ENCODE measurements at places on chromosomes 2 and 18.

DNA sequence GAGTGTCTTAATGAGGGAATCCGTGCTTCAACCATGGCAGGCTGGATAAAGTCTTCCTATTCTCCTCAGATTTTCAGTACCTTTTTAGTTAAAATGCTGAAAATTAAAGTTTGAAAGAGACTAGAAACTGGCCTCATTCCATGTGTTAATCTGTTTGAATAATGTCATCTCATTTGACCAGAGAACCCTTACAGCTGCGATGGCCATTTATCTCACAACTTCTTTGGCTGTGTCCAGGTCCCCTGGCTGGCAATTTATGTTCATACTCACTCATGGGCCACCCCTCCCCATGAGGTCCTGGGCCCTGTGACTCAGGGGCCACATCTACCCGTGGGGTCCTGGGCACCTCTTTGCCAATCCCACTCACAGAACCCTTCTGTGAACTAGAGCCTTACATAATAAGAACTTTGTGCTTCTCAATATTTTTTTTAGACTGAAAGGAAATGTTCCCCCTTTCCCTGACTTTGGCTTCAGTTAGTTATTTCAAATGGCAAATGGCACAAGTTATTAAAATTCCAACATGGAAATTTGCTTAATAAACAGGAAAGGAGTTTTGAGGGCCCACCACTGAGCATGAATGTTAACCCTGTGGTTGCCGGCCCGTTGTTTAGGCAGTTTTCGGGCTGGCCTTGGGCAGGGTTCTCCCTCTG lies 134.6 kb downstream of the UXS1 start:
- no peak for DNase-seq

- no peak for DNase-seq
These were observed 45.2 kb downstream of the ST3GAL5 start for GRCh38 chr2:85843543-85843942.

DNA sequence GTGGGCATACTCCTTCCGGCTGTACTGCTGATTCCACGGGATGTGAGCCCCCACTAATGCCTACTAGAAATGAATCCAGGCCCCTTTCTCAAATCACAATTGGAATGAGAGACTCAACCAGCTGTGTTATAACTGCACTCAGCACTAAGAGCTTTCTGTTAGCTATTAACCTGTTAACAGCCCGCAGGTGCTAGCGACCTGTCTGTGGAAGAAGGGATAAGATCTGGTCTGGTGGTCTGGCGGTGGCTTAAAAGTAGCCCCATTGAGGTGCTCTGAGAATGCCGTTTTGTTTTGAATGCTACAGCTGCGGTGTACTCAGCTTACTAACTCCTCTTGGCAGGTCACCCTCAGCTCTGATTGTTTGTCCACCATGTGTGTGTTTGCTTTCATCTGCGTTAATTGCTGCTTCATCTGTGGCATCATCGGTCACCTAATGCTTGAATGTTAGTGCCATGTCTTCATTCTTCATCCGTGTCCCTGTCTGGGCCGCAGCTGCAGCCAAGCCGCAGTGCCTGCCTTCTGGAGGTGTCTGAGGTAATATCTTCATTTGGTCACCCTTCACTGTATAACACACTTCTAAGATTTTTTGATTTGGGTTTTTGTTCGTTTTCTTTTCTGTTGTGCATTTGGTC lies 16.3 kb downstream of the RAB12 start:
- DNase-seq: no peak

- DNase-seq: no peak
These were observed 20.6 kb downstream of the USP37 start for GRCh38 chr2:218547511-218547910.

- DNase-seq: no peak
These were observed 125.4 kb downstream of the CTIF start for GRCh38 chr18:48663931-48664847.

GRCh38 chr18:58076052-58076451 lies 32.0 kb downstream of the NEDD4L start:
- DNase-seq: no peak

GRCh38 chr2:71781695-71782228 lies 328.4 kb downstream of the DYSF start:
- DNase-seq: no peak

- no peak for DNase-seq
These were observed 16.9 kb downstream of the EIF5B start for GRCh38 chr2:99354070-99354469.

DNA sequence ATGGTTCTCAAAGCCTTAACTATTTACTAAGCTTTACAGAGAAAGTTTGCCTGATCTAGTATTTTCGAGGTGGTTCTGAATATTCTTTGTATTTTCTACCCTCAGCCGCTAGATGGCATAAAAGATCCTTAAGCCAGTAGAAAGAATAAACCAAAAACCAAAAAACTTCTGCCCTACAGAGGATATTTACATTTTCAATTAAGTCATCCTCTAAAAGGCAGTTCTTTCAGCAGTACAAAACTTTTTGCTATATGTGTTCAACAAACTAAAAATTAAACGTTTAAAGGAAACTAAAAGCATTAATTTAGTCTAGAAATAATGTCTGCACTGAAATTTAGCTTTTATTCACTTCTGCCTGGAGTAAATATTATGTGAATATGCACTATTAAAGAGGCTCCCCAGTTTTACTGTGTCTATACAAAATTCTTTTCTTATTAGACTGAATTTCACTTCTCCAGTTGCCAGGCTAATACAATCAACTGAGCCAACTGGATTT lies 297.5 kb downstream of the PIEZO2 start:
- DNase-seq: peak; percentile 19

DNA sequence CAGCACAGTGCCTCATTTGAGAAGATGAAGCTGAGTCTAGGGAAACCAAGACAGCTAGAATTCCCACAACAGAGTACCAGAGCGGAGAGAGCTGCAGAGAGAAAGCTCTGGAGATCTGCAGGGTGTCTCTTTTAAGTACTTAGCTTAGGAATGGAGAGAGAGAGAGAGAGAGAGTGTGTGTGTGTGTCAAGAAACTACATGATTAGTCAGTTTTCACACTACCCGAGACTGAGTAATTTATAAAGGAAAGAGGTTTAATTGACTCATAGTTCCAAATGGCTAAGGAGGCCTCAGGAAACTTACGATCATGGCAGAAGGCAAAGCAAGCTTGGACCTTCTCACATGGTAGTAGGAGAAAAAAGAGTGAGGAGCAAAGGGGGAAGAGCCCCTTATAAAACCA lies 64.0 kb downstream of the HIBCH start:
- DNase-seq: no peak

- no peak for DNase-seq
These were observed 598 bp upstream of the WBP1 start for GRCh38 chr2:74457549-74458131.

- DNase-seq: no peak
These were observed 262.0 kb upstream of the RASGRP3 start for GRCh38 chr2:33214436-33214835.

- no peak for DNase-seq
These were observed 327.5 kb upstream of the ZNF521 start for GRCh38 chr18:25679491-25679890.

- DNase-seq: no peak
These were observed 4.8 kb upstream of the MRPL44 start for GRCh38 chr2:223952280-223952968.

GRCh38 chr2:43560231-43560547 lies 35.6 kb downstream of the THADA start:
- no peak for DNase-seq

DNA sequence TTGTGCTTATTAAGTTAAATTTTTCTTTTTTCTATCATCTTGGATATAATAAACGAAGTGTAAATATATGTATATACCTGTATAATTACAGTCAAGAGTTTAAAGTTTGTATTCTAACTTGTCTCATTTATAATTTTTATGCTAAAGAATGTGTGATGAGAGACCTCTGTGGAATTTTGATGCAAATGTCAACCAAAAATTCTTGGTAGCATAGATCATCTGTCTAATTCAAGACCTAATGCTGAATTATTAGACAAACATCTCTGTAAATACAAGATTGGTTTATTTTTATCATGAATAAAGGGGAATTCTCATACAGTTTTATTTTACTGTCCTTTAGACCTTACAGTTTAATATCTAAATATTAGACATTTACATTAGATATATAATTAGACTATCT lies 149.2 kb upstream of the VWC2L start:
- peak; percentile 7 for DNase-seq

DNA sequence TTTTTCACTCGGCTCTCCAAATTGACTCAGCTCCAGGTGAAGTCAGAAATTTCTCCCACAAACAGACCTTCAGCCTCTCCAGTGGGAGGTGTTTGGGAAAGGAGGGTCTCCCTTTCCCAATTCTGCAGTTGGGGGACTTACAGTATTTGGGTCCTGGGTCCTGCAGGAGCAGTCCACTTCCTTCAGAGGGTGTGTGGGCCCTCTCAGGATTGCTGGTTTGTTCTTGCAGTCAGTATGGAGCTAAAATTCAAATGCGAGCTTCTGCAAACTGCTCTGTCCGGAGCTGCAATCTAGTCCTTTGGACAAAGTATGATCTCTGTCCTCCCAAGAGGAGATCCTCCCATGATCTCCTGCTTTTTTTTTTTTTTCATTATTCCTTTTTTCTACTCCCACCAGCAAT lies 87.9 kb upstream of the MSTN start:
- DNase-seq: no peak

GRCh38 chr2:217316743-217317142 lies 456.9 kb upstream of the TNP1 start:
- no peak for DNase-seq

- DNase-seq: no peak
These were observed 20.7 kb upstream of the B3GNT7 start for GRCh38 chr2:231374771-231375170.

GRCh38 chr18:24536326-24536725 lies 75.9 kb downstream of the HRH4 start:
- DNase-seq: no peak

DNA sequence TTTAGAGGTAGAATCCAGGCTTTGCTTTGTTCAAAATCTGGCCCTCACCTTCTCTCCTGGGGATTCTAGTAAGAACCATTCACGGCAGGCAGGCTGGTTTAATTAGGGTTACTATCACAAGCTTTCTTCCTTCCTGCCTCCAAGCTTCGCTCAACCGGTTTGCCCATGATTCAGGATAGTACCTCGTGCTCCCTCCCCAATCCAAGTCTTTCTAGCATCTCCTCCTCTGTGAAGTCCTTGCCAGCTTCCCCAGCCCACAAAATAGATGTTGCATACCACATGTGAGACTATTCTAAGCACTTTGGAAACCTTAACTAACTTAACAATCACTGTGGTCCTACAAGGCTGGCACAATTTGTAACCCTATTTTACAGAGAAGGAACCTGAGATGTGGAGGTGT lies 135.1 kb downstream of the SOCS6 start:
- no peak for DNase-seq

DNA sequence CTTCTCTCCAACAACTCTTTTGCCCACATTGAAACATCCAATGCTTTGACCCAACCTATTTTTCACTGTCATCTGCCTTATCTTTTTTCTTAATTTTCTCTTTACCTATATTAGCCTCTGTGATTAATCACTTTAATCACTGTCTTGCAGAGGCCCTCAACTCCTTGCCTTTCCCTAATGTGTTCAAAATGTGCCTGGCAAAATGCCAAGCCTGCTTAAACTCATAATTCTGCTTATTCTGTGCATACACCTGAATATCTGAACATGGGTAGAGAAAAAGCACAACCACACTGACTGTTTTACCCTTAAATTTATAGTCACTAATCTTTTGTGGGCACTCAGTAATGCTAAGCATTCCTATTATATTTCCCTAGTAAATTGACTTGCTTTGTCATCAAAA lies 63.0 kb upstream of the GALNT13 start:
- DNase-seq: no peak

- DNase-seq: no peak
These were observed 15.0 kb downstream of the PDCL3 start for GRCh38 chr2:100577777-100578176.

GRCh38 chr2:225025917-225026571 lies 16.2 kb downstream of the DOCK10 start:
- DNase-seq: peak; percentile 60

DNA sequence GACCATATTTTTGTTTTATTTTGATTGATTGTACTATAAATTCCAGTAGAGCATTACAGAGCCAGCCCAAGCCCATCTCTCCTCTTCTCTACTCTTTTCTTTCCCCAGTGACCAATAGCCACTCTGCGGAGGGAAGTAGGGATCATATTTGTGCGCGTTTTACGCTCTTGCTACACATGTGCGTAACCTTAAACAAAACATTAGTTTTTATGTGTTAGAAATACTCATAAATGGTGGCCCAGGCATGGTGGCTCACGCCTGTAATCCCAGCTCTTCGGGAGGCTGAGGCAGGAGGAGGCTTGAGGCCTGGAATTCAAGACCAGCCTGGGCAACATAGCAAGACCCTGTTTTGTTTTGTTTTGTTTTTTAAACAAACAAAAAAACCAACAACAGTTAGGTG lies 31.3 kb downstream of the HPCAL1 start:
- no peak for DNase-seq

DNA sequence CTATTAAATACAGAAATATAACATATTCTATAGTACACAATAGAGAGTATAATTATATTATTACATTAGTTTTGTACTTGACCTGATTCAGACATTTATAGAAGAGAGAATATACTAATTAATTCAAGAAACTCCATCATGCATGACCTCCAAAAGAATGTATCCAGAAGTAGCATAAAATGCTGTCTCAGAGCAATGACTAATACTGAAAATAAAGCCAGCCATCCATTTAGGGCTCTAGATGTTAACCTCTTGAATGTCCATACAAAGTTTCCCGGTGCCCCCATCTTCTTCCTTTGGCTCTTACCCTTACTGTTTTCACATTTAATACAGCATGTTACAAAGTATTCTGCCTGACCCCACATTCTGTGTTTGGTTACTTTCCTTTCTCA lies 102.0 kb downstream of the ARHGAP15 start:
- DNase-seq: no peak

DNA sequence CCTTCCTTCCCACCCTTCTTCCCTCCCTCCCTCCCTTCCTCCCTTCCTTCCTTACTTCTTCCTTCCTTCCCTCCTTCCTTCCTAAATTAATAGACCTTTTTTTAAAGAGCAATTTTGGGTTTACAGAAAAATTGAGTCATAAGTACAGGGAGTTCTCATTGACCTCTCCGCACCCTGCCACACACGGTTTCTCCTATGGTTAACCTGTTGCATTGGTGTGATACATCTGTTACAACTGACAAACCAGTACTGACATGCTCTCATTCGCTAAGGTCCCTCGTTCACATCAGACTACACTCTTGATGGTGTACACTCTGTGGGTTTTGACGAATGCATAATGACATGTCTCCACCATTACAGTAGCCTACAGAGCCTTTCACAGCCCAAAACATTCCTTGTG lies 11.6 kb upstream of the SDC1 start:
- no peak for DNase-seq

Measured in foreskin melanocyte (primary cell).